Lower lobe of right lung (tissue), 2 donors: ENCODE measurements at places on chromosomes 3 and 15.
A peak's percentile ranks its signal among the peaks of the same experiment; 100 is the strongest.

DNA sequence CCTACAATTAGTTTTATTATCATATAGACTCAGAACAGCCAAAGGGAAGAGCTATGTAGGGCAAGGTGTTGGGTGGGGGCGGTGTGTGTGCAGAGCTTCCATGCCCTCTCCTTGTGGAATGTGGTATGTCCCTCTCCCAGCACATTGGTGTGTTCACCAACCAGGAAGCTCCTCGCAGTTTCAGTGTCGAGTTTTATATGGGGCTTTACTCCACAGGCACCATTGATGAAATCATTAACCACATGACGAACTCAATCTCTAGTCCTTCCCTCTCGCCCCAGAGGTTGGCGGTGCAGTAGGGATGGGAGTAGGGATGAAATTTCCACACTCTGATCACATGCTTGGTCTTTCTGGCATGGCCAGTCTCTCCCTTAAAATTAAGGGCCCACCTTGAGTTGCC lies 13.6 kb upstream of the SRP14 start:
- DNase-seq, result no peak

DNA sequence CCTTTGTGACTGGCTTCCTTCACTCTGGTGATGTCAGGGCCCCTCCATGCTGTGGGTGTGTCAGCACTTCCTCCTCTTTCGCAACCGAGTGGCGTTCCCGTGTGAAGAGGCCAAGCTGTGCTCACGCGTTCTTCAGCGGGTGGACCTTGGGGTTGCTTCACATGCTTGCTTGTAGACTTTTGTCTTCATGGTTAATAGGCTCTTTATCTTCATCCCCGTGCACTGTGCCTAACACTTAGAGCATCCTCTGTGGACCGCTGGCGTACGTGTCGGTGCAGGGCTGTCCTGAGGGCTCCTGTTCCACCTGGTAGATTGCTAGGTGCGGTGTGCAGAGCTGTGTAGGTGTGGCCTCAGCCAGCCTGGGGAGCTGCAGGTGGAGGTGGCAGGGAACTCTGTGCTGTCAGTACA lies 182.3 kb downstream of the OR4M2 start:
- peak; percentile 80 for DNase-seq

GRCh38 chr15:57089815-57090495 lies 171.5 kb downstream of the TCF12 start:
- DNase-seq, result no peak

GRCh38 chr3:27673701-27674100 lies 48.4 kb downstream of the EOMES start:
- no peak for DNase-seq

DNA sequence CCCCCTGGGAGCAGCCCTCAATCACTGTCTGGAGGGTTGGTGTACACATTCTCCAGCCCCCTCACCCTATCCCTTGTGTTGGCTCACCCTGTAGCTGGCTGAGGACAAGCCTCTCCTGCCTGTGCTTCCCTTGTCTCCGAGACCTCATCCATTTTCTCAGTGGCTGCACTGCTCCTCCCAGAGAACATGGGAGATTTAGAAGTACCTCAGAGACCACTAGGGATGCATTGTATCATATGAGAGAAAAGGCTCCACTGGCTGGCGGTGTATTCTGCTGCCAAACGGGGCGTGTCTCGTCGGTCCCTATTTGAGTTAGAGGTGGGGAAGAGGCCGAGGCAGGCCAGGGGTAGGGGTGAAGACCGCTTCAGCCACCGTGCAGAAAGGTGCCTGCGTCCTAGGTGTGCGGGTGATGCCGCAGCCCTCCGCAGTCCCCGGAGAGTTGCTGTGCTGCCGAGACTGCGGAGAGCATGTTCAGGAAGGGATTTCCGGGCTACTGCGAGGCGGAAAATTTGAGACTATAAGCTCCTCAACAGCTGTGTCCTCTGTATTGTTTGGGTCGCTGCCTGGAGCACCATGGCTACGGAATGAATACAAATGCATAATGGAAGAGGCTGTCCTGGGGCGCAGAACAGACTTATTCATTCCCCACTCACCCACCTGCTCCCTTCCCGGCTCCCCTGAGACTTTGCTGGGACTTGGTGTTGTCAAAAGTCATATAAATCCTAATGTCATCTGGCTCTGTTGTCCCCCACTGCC lies 43.8 kb downstream of the SPSB4 start:
- no peak for DNase-seq
